ENCODE measurements at places on chromosomes 12 and 14. TPM values are rescaled to one million over a fixed set of nuclear protein-coding genes. Genes with fewer than 3 reads are reported as not detected.

- no peak for DNase-seq
Measured at GRCh38 chr14:31026077-31026449, at the start of gene STRN3. Gene STRN3, minus strand, starts transcription at chr14:31026379. Its CDS starts 194 bp downstream, at chr14:31026185.

DNA sequence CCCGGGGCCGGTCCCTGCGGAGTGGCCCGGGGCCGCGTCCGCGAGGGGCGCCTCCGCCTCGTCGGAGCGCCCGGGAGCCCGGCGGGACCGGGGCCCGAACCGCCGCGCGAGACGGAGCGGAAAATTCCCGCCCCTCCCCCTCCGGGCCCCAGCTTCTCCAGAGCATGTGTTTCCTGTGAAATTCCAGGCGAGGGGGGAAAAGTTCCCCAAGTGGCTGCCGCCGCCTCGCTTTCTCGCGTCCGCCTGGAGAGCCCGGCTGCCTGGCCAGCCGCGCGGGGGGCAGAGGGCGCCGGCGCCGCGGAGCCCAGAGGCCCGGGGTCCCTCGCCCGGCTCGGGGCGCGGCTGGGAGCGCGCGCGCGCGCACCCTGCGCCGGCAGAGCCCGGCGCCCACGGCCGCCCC lies 904 bp downstream of the CACNA1C start:
- no peak for DNase-seq

DNA sequence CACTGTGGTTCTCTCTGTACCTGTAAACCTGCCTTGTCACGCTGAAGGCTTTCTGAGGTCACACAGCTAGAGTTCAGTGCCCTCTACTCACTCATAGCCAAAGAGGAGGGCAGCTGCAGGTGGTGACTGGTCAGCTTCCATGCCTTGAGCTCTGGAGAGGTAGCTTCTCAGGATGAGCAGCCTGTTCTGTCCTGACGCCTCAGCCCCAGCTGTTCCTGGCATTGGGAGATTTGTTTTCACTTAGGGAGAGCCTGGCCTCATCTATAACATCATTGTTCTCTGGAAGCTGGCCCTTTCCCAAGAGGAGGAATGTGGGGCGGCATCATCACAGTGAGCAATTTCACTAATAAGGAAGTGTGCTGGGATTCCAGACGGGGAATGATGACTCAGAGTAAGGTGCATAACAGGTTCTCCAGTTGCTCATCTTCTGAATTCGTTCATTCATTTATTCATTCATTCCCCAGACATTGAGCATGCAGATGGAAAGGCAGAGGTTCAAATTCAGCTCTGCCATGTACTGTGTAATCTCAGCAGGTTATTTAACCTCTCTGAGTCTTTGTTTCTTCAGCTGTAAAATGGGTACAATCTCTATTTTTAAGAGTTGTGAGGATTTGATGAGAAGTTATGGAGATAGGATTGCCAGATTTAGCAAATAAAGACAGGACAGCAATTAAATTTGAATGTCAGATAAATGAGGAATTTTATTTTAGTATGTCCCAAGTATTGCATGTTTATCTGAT lies 255.8 kb upstream of the CRY1 start:
- DNase-seq: no peak

GRCh38 chr14:100906420-100906819 lies 2.9 kb upstream of the RTL1 start:
- DNase-seq: no peak

ZNF384 gene
- 11.5 TPM for total RNA-seq

CELA1 gene
- not detected for total RNA-seq

DNA sequence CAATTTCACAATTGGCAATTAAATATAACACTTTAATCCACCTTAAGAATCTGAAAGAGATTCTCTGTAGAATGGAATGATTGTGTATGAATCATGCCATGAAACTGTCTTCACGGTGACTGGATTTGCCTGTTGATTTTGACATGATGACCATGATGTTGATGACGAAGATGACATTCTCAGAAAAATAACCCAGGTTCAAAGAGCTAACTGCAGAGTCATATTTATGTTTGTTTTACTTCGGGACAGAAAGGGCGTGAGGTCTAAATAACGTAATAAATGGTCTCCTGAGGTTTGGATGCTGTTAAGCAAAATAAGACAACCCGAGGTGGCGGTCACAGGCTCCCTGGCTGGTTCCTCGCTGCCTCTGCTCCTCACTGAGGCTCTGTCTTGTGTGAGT lies 532.0 kb downstream of the TMEM121 start:
- no peak for DNase-seq

GRCh38 chr14:100665511-100666032 lies 61.1 kb upstream of the DLK1 start:
- DNase-seq: no peak
